Fibroblast of skin of scalp (primary cell): ENCODE measurements at places on chromosomes 3 and 15.

DNA sequence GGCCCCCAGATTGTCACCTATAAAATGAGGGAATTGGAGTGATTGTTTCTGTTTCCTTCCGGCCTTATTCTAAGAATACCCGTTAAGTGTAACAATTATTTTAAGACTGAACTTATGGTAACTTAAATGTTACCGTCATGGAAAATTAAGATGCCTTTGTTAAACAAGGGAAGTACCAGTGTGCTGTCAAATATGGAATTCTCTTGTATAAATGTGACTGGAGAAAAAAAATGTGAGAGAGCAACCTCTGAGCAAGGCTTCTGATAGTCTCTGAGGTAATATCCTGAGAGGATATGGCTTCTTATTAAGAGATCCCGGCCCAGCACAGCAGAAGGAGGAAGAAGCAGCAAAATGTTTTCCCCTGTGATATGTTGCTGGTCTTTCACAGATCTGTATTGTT is 480.7 kb upstream of the ADAMTS9 start:
- no peak for DNase-seq

- DNase-seq, result no peak
Measured at GRCh38 chr3:13274551-13275332, 145.4 kb downstream of the NUP210 start.

DNA sequence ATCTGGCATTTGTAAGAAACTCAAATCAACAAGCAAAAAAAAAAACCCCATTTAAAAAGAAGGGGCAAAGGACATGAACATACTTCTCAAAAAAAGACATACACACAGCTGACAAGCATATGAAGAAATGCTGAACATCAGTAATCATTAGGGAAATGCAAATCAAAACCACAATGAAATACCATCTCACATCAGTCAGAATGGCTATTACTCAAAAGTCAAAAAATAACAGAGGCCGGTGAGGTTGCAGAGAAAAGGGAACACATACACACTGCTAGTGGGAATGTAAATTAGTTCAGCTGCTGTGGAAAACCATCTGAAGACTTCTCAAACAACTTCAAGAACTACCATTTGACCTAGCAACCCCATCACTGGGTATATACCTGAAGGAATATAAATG is 199.4 kb upstream of the THBS1 start:
- peak; percentile 79 for DNase-seq

GRCh38 chr15:81473177-81473576 is 99.2 kb upstream of the TMC3 start:
- DNase-seq, result no peak

DNA sequence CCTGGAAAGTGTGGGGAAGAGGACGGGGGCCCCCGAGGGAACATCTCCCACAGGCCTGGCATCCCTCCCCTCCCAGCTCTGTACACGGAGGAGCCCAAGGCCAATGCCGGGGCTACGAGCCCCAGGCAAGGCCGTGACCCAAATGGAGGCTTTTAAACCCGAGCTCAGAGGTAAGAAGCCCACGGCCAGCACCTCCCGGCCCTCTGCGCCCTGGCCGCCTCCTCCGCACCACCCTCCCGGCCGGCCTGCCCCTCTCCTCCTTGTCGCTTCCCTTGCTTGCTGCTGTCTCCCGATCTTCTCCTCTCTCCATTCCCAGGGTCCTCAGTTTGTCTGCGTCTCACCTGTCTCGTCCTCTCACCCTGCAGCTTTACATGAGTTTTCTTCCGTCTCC is 1.3 kb downstream of the MUC4 start:
- no peak for DNase-seq

DNA sequence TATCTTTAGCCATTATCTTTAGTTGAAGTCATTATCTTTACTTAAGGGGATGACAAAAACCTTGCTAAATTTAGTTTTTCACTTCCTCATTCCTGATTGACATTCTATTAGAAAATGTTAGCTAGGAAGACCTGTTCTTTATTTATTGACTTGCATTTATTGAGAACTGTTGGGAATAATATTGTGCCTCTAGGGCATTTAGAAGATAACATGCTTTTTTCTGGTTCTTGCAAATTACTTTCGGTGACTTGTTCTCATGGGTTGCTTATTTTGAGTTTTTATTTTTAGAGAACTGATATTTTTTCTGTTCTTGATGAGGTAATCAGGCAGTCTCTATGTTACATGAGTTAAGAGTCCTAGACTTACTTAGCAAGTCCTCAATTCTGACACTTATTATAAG is 48.3 kb upstream of the CTDSPL start:
- DNase-seq, result no peak

DNA sequence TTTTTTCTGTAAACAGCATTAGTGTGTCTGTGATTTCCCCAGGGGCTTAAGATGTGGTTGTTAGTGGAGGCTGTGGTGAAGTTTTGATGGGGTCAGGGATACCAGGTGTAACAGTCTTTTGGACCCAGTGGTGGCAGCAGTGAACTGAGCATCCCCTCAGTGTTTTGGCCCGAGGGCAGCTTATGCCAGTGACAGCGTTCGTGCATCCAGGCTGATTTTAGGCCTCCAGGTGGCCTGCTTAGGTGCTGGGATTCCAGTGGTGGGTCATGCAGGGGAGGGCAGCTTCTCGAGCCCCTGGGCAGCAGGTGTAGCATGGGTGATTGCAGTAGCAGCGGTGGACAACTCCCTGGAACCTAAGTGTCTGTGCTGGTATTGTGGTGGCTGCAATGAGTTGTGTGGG is 29.2 kb downstream of the STT3B start:
- no peak for DNase-seq

DNA sequence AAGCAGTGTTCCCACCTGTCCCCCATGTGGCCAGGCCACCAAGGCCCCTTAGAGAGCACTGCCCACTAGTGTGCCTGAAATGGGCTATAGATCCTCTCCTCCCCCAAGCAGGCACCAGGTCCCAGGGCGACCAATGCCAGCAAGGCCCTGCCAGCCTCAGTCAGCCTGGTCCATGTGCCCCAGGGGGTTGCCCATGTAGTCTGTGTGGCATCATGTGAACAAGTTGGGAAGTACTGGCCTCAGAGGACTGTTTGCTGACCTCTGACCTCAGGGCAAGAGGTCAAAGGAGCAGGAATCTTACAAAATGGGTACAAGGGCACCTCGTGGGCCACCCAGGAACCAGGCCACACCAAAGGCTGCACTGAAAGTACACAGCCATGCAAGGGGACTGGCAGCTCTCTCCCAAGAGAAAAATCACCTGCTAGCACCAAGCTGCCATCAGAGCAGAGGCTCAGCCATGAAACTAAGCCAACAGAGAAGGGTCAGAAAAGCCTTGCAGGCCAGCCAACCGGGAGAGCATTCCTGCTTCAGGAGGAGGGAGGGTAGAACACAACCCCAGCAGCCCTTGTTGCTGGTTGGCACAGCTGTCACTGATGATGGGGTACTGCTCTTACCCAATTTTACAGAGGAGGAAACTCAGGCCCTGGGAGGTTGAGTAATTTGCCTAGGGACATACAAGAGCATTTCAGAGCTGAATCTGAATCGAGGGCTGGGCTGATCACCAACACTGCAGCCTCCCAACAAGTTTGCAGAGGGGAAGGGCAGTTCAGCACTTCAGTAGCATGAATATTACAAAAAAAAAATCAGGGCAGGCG is 5.2 kb upstream of the FURIN start:
- no peak for DNase-seq

DNA sequence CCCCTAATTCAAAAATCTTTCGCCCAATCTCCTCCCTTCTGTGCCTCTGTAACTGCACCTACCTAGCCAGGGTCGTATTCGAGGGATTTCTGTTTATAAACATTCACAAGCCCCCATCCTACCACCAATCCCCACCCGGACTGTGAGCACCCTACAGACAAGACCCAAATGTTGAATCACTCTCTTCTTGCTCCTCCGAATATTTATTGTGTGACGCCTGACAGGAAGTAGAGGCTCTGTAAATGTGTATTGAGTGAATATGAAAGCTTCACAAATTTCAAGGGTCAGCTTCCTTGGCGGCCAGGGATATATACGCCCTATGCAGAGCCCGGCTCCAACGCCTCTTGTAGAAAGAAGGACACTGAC is 1.6 kb downstream of the BDH1 start:
- no peak for DNase-seq

GRCh38 chr3:123275691-123276090 is 73.9 kb downstream of the SEC22A start:
- no peak for DNase-seq

DNA sequence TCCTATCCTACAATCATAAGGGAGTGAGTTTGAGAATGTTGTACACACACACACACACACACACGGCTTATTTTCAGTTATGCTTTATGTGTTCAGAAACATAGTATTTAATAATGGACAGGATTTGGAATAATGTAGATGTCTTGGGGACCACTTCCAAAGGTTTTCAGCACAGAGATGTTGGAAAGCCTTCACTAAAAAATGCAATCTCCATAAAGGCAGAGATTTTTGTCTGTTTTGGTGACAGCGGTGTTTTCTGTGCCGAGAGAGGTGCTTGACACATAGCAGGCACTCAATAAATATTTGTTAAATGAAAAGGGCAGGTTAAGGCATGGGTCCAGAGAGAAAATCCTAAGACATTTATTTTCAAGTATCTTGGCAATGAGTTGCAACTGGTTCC is 428.2 kb upstream of the RGMA start:
- no peak for DNase-seq

DNA sequence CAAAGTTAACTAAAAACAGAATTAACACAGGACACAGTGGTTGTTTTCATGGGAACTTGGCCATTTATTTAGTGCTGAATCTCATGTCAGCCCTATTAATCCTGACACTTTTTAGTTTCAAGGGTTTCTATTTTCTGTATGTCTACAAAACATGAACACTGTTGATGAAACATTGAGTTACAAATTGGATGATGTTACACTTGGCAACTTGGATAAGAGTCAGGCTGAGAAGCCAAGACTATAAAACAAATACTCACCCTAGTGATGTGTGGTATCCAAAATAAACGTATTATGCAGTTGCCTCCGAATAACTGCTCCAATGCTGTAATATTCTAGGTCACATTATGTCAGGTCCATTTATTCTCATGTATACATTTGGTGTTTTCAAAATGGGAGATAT is 349.6 kb downstream of the ZIC1 start:
- DNase-seq, result peak; percentile 52

DNA sequence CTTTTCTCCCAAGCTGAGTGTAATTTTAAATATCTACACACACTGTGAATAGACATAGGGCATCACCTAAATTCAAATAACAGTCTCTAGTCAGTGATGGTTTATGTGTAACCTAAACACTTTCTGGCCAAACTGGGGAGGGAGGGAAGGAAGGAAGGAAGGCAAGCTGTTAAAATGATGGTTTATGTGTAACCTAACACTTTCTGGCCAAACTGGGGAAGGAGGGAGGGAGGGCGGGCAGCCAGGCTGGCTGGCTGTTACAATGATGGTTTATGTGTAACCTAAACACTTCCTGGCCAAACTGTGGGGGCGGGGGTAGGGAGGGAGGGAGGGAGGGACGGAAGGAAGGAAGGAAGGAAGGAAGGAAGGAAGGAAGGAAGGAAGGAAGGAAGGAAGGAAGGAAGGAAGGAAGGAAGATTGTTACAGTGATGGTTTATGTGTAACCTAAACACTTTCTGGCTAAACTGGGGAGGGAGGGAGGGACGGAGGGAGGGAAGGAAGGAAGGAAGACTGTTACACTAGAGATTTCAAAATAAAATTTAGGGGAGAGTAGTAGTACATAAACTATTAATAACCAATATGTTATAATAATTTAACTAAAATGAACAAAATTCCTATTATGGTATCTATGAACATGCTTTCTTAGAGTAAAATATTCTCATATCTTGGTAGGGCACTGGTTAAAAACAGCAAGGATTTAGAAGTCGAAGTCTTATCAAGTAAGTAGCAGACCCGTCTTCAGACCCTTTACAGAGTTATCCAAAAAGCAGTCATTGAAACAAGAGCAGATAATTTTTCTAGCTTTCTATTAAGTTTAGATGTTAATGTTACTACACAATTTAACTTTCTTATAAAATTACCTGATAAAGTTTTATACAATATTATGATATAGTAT is 148.1 kb downstream of the LMLN start:
- peak; percentile 7 for DNase-seq

- no peak for DNase-seq
Measured at GRCh38 chr3:178397836-178398235, 138.4 kb upstream of the KCNMB2 start.

GRCh38 chr3:177194299-177194698 is 3.0 kb downstream of the TBL1XR1 start:
- DNase-seq, result no peak

- no peak for DNase-seq
Measured at GRCh38 chr15:50209809-50210208, 27.8 kb downstream of the SLC27A2 start.

DNA sequence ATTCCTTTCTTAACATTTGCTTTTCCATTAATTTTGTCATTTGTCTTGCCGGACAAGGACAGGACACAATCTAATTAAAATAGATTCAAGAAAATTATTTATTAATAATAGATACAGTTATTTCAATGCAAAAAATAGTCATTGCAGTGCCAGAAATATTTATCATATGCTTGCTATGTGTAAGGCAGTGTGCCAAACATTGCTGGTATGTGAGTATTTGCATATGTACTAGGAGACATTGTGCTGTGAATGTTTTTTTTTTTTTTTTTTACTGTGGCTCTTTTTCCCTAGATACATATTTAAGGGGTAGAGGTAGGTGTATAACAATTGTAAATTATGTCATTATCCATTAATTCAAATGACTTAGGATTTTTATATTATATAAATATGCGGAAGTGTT is 23.3 kb downstream of the SPRED1 start:
- peak; percentile 94 for DNase-seq

GRCh38 chr15:60740231-60740630 is 261.3 kb upstream of the ICE2 start:
- no peak for DNase-seq

DNA sequence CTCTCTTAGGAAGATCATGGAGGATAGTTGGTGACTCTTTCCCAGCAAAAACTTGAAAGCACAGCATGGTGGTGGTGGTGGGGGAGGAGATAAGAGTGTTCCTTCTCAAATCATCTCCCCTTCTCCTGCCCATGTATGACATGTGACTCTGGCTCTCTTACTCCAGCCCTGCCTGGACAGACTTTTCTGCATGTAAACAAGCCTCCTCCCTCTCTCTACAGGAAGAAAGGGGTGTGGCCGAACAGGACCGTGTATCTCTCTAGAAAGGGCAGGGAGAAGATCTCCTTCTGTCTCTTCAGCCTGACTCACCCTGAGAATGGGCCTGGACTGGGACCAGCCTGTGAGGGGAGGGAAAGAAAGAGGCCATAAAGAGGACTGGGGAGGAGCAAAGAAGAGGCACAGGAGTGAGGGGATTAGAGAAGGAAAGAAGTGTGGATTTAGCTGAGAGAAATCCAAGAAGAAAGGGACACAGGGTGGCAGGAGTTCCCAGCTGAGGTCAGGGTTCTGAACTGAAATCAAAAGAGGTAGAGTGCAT is 1.5 kb downstream of the CELF6 start:
- DNase-seq, result no peak

GRCh38 chr3:6791161-6791560 is 69.8 kb upstream of the GRM7 start:
- DNase-seq, result peak; percentile 15
